Urinary bladder (tissue), 4 donors: ENCODE measurements at places on chromosomes 11 and 22. TPM values are rescaled to one million over a fixed set of nuclear protein-coding genes. Genes with fewer than 3 reads are reported as not detected.

GRCh38 chr11:134030853-134031252 is 38.0 kb upstream of the JAM3 start:
- DNase-seq = no peak

SYNGR1 gene
- 54.6 TPM for polyA plus RNA-seq

GRCh38 chr11:123241294-123241693 is 46.2 kb upstream of the CLMP start:
- no peak for DNase-seq

DNA sequence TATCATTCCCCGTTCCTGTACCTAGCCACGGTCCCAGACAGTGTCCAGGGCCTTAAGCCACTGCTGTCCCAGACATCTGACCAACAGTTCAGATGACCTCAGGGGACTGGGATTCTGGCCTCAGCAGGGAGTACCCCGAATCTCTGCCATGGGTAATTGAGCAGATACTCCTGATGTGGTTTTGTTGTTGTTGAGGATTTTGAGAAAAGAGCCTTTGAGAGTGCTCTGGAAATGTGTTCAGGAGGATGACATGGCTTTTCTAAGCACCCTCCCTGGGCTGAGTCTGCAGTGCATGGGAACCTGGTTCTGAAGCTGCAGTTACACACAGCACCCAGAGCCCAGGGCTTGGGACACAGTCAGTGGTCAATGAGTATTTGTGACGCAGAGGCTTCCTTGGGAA is 30.4 kb downstream of the ADAMTS15 start:
- DNase-seq = no peak

CARD16 gene
- 19.7 TPM for polyA plus RNA-seq

GRCh38 chr11:83187465-83187864 is 6.0 kb upstream of the ANKRD42 start:
- no peak for DNase-seq

GRCh38 chr11:91773090-91773489 is 451.5 kb upstream of the FAT3 start:
- no peak for DNase-seq

- no peak for DNase-seq
Observed at GRCh38 chr11:107598225-107599139, 7.5 kb downstream of the ELMOD1 start.

DNA sequence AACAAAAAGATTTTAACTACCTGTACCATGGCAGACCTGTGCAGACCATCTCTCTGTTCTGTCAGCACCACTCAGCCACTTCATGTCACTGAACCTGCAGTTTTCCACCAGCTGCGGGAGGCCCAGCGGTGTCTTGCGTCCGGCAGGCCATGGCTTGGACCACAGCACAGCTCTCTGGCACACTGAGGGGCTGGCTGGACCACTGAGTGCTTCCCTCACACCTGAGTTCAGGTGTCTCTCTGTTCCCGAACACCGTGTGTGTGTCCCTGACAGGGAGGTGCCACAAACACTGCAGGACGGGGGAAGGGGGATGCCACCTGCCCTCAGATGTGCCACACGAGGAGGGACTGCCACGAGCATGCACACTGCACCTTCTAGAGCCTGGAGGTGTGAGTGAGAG is 17.7 kb downstream of the MOV10L1 start:
- DNase-seq = no peak

CCDC116 gene
- polyA plus RNA-seq = 0.37 TPM

SCGB1D2 gene
- polyA plus RNA-seq = not detected

GRCh38 chr11:74366576-74366975 is 31.7 kb downstream of the PGM2L1 start:
- DNase-seq = no peak

DNA sequence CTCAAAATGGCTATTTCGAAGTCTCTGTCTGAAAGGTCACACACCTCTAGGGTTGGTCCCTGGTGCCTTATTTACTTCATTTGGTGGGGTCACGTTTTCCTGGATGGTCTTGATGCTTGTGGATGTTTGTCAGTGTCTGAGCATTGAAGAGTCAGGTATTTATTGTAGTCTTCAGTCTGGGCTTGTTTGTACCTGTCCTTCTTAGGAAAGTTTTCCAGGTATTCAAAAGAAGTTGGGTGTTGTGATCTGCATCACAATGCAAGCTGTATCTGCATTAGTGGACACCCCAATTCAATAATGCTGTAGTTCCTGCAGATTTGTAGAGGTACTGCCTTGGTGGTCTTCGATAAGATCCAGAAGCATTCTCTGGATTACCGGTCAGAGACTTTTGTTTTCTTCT is 63.5 kb upstream of the TP53AIP1 start:
- DNase-seq = no peak

C22orf42 gene
- not detected for polyA plus RNA-seq

DNA sequence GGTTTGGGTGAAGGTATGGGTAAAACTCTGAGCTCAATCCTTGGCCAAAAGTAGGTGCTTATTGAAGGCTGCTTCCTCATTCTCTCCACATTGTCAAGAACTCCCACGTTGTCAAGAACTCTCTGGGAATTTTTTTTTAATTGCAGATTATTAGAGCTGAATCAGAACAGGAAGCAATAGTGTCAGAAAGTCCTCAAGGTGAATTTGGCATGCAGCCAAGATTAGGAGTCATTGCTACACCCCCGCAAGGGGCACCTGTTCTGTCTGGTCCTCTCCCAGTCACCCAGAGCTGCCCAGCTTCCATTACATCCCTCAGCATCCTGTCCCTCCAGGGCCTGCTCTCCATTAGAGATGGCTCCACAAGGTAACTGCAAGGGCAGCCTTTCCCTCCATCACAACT is 996.5 kb downstream of the OPCML start:
- no peak for DNase-seq

DNA sequence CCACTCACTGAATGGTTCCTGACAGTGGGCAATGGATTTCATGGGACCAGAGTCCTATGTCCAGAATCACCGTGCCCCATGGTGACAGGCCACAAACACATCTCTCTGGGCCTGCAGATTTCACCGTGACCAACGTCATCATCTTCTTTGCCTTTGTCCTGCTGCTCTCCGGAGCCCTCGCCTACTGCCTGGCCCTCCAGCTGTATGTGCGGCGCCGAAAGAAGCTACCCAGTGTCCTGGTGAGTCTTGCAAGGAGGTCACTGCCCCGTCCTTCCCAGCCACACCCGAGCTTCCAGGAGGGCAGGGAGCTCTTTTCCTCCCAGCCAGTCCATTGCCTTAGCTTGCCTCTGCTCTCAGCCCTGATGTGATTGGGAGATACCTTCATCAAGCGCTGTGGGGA is 9.3 kb downstream of the IL10RA start:
- DNase-seq = no peak

- no peak for DNase-seq
Observed at GRCh38 chr22:39732625-39733024, 160.9 kb downstream of the ENTHD1 start.

- no peak for DNase-seq
Observed at GRCh38 chr11:62610403-62610802, 2.2 kb downstream of the EML3 start.

POLDIP3 gene
- 54.9 TPM for polyA plus RNA-seq

GRCh38 chr11:19164881-19165280 is 36.9 kb downstream of the CSRP3 start:
- no peak for DNase-seq

SMIM38 gene
- 0.46 TPM for polyA plus RNA-seq

- DNase-seq = no peak
Observed at GRCh38 chr22:30043161-30043560, 37.1 kb upstream of the HORMAD2 start.

- no peak for DNase-seq
Observed at GRCh38 chr11:119844808-119845207, 115.8 kb upstream of the NECTIN1 start.

DNA sequence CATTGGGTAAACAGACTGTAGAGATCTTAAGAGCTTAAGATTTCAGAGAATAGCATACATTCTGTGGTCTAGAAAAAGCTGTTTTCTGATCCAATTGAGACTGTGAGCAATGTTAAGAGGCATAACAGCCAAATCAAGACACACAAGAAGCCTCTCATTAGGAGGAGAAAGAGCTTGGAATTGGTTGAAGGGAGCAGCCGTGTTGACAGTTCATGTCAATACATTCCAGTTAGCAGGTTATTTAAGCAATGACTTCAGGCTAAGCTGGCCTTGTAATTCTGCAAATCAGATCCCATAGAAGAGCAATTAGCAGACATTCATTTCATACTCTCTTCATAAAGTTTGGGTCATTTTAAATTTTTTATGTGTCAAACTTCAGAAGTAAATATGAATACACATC is 50.9 kb downstream of the ETS1 start:
- no peak for DNase-seq

DNA sequence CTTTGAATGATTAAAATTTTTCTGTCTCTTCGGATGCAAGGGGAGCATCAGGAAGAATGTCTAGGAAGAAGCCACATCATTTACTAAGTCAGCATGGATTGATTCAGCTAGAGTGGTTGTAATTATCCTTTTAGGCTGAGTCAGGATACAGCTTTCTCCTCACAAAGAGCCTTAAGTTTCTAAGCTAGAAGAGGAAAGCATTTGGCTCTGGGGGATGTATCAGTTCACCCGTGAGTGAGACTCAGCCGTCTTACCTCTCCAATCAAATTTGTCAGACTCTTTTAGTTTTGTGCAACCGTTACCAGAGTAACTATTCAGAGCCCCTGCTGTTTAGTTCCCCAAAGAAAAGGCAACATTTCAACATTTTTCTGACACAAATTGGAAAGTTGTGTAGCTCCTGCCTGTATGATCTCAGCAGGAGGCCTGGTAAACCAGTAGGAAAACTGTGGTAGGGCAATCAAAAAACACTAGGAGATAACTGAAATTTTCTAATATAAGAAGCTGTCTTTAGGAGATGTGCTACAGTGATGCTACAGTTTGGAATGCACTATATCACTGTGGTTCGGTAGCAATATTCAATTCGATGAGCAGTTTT is 432.4 kb upstream of the LUZP2 start:
- no peak for DNase-seq

- DNase-seq = no peak
Observed at GRCh38 chr22:28779833-28780232, 7.3 kb downstream of the CCDC117 start.

GRCh38 chr11:110311783-110312579 is 15.6 kb upstream of the RDX start:
- DNase-seq = no peak

DNA sequence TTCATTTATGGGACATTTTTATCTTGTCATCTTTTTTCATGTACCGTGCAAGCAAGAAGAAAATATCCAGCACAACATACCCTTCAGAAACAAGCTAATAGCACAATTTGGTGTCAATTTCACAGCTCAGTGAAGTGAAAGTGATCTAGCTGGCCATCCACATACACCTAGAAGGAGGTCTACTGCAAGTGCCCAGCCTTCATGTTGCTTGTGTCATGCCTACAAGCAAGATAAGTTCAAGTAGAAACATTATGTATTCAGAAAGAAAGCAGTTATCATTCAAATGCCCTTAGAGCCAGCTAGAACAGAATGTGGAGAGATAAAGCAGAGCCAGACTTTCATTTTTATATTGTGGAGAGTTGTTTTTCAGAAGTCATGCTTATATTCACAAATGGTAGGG is 325.7 kb upstream of the PITPNB start:
- DNase-seq = no peak

GRCh38 chr11:134333946-134334345 is 2.2 kb downstream of the GLB1L2 start:
- DNase-seq = no peak

- DNase-seq = no peak
Observed at GRCh38 chr11:103085758-103086365, 6.1 kb downstream of the DCUN1D5 start.

DNA sequence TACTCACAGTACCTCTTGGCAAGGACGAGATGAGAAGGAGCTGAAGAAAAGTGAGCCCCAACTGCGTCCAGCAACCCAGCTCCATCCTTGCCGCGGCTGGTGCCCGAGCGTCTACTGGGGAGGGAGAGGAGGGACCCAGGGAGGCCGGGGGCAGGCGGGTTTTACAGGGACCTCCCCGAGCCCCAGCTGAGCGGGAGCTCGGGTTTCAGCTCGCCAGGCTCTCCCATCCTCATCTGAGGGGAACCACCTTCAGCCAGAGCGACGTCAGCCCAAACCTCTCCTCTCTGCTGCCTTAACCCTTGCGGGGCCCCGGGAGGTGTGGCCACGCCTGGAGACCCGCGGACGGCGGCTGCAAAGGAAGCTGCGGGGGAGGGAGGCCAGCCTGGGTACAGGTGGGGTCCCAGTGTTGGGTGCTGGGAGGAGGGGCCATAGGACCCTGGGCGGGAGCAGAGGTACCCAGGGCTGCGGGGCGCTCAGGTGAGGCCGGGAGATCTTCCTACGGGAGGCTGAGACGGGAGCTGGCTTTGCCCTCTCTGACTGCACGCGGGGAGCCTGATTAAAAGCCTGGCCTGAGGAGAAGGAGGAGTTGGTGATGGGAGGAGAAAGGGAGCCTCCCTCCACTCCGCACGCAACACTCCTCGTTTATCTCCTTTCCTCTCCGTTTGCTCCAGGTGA is at the start of gene PAMR1:
TSS of gene PAMR1 (minus strand) at position 116 of the 675 bp plus-strand sequence. CDS start at position 85, 31 bp downstream.
- peak; percentile 61 for DNase-seq

- DNase-seq = no peak
Observed at GRCh38 chr11:46456269-46457001, 64.9 kb upstream of the CHRM4 start.

DNA sequence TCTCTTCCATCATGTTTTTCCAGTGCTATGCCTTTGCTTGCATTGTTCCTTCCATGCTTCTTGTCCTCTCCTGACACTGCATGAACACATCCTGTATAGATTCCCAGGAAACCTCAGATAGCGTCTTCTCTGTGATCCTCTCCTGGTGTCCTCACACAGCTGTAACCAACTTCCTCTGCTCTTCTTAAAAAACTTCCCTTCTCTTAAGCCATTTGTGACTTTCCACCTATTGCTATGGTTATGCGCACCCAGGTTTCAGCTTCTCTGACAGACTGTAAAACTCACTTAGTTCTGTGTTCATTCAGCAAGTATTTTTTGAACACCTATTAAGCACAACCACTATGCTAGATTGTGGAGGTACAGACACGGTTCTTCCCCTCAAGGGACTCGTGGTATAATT is 5.1 kb upstream of the APLP2 start:
- no peak for DNase-seq

TSPAN18 gene
- polyA plus RNA-seq = 36.9 TPM

KLHL35 gene
- polyA plus RNA-seq = 0.39 TPM

MS4A6A gene
- polyA plus RNA-seq = 87.3 TPM

GRCh38 chr22:36797911-36798673 is 18.7 kb downstream of the PVALB start:
- no peak for DNase-seq

DNA sequence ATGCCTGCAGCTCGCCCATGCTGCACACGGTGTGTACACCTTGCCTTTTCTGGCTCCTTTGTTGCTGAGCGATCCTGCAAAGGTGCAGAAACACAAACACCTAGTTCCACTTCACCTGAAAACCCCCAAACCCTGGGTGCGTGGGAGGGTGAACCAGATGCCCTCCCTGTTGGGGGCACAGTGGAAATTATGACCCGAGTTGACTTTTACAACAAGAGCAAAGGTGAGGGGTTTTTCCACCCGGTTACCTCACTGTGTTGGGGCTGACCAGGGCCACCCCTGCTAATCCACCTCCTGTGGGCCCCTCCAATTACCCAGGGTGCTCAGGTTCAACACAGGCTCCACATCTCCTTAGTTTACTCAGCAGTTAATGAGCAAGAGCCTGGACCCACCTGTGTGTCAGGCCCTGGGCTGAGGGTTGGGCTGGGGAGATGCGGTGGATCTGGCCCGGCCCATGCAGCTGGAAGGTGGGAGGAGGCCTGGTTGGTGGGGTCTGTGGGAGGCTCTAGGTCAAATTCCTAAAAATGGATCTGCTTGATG is 42.1 kb downstream of the LRRC32 start:
- DNase-seq = no peak

DEFB131B gene
- polyA plus RNA-seq = not detected
